RWPE2 (cell line): ENCODE measurements at places on chromosomes 2 and 18.

GRCh38 chr2:102782933-102783332, 21.1 kb downstream of the TMEM182 start:
- DNase-seq: no peak

DNA sequence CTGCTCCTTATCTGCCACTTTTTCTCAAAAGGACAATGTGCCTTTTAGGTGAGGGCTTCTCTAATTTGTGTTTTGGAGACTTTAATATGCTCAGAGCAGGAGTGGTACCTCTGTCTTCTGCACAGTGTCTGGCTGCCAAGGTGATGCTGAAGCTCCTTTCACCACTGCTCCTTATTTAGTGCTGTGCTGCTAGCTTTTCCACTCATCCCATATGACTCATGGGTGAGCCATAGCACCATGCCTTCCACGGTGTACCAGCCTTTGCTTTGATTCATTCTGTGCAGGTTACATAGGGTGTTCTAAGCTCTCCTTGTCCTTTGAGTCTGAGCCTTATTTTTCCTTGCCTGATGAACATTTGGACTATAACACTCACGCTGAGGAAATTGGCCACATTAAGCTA, 202.4 kb downstream of the ARL6IP6 start:
- DNase-seq: no peak

DNA sequence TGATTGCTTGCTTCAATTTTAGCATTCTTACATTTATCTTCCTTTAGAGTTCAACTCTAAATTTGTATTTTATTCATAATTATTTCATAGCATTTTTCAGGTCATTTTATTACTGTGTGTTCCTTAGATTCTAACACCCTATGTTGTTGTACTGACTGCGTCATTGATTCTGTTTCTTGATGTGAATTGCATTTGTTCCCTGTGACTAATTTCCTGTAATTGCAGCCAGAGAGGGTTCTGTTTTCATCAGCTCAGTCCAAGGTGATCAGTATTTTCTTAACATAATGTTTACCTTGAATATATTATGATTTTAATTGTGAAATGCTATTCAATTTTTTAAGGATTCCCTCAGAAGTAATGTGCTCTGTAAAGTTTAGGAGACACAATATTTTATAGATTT, 970.2 kb upstream of the PIK3C3 start:
- DNase-seq: no peak

- DNase-seq: peak; percentile 18
Observed at GRCh38 chr2:11569636-11570035, 35.8 kb downstream of the GREB1 start.

DNA sequence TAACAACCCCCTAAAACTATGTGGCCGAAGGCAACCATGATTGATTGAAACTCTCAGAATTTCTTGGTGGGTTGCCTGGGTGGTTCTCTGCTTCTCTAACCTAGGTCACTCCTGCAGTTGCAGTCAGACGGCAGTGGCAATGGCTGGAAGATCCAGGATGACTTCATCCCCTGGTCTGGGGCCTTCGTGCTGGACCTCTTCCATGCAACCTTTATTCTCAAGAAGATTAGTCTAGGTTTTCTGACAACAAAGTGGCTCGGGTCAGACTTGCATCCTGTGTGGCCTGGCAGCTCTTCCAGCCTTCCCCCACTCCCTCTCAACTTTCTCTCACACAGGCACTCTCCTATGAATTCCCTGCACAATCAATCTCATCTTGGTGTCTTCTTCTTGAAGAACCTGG, 76.4 kb downstream of the METTL4 start:
- no peak for DNase-seq

- DNase-seq: no peak
Observed at GRCh38 chr18:30929718-30930117, 112.8 kb downstream of the DSC3 start.

GRCh38 chr2:112957511-112957910, 20.3 kb upstream of the IL36G start:
- no peak for DNase-seq

GRCh38 chr18:8287196-8287885, 321.9 kb upstream of the RAB12 start:
- no peak for DNase-seq

DNA sequence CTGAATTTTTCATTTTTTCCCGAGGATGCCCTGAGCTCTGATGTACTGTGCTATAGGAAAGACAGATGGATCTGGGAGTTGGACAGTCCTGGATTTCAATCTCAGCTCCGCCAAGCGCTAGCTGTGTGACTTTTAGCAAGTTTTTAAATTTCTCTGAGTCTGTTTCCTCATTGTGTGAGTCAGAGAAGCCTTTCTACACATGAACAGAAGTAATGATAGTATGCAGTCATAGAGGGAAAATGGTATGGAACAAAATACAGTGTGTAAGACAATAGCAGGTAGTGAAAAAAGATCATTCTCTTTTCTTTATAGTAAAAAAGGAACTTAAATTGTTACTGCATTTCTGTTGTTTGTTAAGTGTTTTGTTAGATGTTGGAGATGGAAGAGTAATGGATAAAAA, 52.4 kb upstream of the PPM1B start:
- DNase-seq: no peak
